Activated CD4-positive, alpha-beta T cell treated with anti-CD3 and anti-CD28 coated beads, Interleukin-2, amount 50 U/mL, for 24 hours (primary cell): ENCODE measurements at places on chromosomes 4 and X.

DNA sequence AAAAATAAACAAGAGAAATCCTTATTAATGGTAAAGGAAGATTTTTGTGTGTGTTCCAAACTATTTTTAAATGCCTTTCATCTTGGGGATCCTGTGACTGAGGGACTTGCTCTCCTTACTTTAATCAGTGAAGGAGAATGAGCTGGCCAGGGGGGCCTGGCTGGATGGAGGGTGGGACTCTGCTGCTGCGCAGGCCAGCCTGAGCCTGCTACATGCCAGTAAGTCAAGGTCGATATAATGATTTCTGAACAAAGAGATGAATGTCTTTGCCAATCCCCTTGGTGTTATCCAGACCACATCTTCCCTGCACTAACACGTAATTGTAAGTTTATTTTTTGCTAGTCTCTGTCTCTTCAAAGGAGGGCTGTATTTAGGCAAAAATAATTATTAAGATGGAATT, 1679.2 kb upstream of the TENM3 start:
- no peak for DNase-seq

DNA sequence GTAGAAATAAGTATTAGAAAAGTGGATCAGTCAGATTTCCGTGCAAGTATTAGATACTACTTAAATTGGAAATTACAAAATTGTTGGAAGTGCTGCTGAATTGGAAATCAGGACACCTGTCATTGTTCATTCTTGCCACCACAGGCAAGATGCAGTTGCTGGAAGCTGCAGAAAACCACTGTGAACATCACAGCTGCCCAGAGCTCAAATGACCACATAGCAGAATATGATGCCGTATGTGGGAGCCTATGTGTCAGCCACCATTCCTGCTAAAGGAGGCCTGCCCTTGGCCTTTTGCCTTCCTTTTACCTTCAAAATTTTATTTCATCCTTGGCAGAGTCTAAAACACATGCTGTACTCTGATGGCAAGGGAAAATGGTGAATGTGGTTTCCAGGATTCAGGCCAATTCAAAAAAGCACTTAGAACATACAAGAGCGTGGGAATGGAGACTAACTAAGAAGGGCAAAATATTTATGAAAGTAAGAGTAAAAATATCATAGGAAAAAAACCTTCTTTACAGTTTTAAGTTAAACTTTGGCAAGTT, 1005.5 kb upstream of the GRID2 start:
- DNase-seq = no peak

DNA sequence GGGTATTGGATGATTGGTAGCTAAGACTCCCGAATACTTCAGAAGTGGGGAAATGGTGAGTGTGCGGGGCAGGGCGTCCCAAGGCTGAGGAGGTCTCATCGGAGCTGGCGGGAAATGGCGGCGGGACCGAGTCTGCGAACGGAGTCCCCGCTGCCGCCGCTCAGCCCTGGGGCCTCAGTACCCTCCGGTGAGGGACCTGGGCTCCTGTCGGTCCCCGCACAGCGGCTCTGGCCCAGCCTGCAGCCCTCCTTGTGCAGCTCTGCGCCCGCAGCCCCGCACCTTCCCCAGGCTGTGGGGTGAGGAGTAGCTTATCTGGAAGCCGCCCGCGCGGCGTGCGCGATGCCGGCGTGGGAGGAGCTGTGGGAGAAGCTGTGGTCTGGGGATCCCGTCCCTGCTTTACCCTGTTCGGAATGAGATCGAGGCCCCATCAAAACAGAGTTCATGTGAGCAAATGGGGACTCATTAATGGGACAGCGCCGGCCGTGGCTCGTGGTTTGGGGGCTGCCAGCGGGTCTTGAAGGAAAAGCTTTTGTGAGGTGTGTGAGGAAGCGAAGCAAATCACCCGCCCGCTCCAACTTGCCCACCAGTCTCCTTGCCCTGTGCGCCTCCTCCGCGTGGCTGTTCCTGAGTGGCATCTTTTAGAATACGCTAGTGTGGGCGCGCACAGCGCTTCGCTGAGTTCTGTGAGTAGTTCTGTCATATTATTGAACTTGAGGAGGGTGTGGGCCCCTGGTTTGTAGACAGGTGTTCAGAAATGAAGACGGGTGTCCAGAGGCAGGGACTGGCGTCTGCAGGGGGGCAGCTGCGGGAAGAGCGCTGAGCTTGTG, 531 bp downstream of the ZNF141 start:
- no peak for DNase-seq

DNA sequence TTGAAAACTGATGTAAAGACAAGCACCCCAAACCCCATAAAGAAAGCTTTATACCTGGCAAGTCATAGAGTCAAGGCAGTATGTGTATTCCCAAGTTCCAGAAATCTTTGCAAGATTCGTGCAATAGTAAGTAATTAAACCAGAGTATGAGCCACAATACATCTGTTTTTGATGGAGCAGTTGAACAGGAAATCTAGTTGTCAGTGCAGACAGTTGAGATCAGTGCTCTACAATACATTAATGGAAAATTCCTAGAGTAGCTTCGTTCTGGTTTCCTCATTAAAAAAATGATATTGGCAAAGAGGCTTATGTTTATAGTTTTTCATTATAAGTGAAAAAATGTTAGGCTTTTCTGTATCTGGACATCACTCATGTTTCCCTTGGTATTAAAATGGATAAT, 575.3 kb downstream of the TRIML1 start:
- no peak for DNase-seq

DNA sequence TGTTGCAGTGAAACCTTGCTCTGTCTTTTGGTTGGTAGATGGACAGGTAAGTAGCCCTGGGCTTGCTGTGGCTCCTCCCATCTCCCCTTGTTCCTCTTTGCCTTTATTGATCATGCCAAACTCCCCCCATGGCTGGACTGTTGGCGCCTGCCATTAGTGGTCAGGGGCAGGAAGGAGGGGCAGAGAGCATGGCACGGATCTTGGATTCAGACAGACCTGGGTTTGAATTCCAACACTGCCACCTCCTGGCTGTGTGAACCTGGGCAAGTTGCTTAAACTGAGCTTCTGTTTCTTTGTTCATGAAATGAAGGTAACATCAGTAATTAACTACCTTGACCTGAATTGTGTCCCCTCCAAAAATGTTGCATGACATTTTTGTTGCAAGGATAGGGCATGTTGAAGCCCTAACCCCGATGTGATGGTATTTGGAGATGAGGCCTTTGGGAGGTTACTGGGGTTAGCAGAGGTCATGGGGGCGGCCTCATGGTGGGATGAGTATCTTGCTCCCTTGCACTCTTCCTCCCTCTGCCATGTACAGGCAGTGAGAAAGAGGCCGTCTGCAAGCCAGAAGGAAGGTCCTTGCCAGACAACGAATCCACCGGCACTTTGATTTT, 6.0 kb downstream of the SLC2A9 start:
- DNase-seq = no peak

GRCh38 chr4:11543706-11544105, 115.0 kb upstream of the HS3ST1 start:
- DNase-seq = no peak
